Activated effector memory CD4-positive, alpha-beta T cell treated with anti-CD3 and anti-CD28 coated beads, Interleukin-2, amount 50 U/mL, for 16 hours (primary cell): ENCODE measurements at places on chromosomes 6 and 20.

- peak; percentile 94 for DNase-seq
These were observed at the start of gene TAGAP for GRCh38 chr6:159044899-159045727. TAGAP (minus strand) TSS chr6:159044991; CDS start chr6:159044146, 845 bp downstream.

GRCh38 chr6:160678230-160678629 is 14.2 kb upstream of the LPA start:
- DNase-seq = no peak

- no peak for DNase-seq
These were observed 36.8 kb upstream of the FLRT3 start for GRCh38 chr20:14374196-14374595.

- no peak for DNase-seq
These were observed 7.1 kb downstream of the SPINT3 start for GRCh38 chr20:45508068-45508886.

GRCh38 chr6:125099211-125100073 is 54.1 kb upstream of the TPD52L1 start:
- DNase-seq = peak; percentile 61

DNA sequence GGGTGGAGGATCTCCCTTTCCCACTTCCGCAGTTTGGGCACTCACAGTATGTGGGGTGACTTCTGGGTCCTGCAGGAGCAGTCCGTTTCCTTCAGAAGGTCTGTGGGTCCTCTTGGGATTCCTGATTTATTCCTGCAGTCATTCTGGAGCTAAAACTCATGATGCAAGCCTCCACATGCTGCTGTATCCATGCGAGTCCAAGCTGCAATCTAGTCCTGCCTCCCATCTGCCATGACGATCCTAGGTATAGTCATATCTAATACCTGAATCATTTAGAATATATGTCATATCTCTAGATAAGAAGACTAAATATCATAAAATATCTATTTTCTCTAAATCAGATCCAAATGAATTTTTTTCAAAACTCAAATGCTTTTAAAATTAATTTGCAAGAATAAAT is 103.4 kb upstream of the AHI1 start:
- no peak for DNase-seq

DNA sequence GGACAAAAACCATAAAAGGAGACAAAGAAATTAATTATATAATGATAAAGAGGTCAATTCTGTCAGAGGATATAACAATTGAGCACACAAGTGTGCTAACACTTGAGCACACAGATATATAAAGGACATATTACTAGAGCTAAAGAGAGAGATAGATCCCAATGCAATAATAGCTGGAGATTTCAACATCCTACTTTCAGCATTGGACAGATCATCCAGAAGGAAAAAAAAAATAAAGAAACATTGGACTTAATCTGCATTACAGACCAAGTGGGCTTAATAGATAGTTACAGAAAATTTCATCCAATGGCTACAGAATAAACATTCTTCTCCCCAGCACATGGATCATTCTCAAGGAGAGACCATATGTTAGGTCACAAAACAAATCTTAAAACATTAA is 9.9 kb downstream of the VNN1 start:
- DNase-seq = no peak

GRCh38 chr20:52937591-52938100 is 34.5 kb upstream of the TSHZ2 start:
- DNase-seq = no peak

GRCh38 chr6:119333707-119334295 is 15.8 kb downstream of the MAN1A1 start:
- DNase-seq = no peak

- no peak for DNase-seq
These were observed 5.3 kb upstream of the CPNE5 start for GRCh38 chr6:36844232-36845170.

- no peak for DNase-seq
These were observed 24.7 kb downstream of the FNDC1 start for GRCh38 chr6:159193923-159194322.

DNA sequence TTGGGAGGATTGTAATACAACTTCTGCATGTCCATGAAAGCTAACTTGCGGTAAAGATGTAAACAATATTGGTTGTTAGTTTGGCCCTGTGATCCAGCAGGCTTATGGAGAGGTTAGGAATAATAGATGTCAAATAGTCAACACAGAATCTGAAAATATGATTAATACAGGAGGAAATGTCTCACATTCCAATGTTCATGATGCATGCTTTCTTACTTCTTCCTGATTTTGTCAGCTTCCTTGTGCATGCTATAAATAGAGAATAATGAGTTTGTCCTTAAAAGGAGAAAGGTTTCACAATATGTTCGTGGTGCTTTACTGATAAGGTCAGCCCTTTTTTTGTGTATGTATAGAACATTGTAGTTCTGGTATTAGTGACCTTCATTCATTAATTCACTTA is 136.7 kb downstream of the MMUT start:
- DNase-seq = no peak

DNA sequence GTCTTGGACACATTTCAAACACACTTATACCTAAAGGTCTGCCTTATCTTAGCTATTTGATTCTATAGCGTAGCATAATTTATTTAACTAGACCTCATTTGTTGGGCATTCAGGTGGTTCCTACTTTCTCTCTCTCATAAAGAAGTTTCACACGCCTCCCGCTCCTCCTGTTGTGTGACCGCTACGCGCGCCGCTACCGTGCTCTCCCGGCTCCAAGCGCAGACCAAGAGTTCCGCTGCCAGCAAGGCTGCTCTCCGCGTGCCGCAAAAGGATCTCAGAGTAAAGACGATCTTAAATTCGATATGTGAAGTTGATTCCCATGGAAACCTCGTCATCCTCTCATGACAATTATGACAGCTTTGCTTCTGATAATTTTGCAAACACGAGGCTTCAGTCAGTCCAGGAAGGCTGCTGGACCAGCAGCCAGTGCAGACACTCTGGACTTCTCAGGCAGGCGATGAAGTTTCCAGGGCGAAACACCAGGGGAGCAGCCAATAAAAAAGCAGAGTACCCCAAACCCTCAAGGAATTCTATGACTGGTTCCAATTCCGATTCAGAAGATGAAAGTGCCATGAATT is 20.4 kb downstream of the PRSS16 start:
- DNase-seq = no peak

DNA sequence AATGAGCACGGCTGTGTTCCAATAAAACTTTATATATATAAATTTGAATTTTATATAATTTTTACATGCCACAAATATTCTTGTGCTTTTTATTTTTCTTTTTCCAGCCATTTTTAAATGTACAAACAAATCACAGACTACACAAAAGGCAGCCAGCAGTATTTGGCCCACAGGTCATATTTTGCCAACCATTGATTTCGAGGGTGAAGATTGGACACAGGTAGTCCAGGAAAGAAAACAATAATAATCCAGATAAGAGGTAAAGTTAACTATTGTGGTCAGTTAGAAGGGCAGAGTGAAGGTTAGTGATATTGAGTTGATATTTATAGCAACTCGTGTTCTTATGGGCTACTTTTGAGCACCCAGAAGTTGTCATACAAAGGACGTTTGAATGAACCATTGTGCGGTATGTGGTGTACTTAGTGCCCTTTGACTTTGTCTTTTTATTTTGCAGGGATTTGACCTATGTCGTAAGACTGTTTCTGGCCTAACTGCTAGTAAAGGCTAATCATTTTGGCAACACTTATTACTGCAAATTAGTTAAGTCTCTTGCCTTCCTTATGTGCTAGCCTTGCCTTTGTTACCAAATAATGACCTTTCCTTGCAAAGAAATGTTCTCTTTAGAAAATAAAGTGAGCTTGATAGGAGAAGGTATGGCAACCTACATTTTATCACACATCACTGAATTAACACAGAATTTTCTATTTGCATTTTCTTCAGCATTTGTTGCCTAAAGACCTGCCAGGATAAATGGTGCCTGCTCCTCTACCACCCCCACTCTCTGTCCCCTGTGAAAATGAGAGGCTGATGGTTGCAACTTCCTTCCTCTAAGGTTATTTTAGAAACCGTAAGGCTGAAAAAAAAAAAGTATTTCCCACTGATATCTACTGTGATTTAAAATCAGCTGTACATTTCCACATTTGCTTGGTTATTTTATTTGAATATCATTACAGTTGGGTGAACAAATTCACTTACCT is 493.9 kb upstream of the SOX4 start:
- DNase-seq = no peak

GRCh38 chr6:157240059-157240959 is 83.0 kb downstream of the TMEM242 start:
- DNase-seq = no peak

- no peak for DNase-seq
These were observed 500.3 kb downstream of the DHX35 start for GRCh38 chr20:39462416-39462945.

GRCh38 chr6:32969685-32970412 is 1.5 kb downstream of the BRD2 start:
- DNase-seq = peak; percentile 90

DNA sequence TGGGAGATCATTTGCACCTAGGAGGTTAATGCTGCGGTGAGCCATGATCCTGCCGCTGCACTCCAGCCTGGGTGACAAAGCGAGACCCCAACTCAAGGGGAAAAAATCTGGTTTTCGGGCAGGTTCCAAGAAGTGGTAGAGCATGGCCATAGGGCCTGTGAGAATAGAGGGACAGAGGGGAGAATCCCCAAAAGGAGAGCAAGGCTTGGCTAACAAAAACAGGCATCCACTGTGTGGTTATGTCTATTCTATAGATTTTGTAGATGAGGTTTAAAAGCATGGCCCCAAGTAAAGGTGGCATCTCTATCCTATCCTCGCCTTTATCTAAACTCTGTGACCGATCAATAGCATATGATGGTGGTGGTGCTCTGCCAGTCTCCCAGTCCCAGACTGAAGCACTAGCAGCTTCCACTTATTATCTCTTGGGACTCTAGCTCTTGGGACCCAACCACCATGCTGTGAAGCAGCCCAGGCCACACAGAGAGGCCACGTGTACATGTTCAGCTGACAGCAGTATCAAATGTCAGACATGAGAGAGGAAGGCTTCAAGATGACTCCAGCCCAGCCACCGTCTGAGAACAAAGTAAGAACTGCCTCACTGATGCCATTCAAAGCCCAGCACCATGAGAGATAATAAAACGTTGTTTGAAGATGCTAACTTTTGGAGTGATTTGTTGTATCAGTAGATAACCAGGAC is 27.7 kb downstream of the EIF2S2 start:
- no peak for DNase-seq

DNA sequence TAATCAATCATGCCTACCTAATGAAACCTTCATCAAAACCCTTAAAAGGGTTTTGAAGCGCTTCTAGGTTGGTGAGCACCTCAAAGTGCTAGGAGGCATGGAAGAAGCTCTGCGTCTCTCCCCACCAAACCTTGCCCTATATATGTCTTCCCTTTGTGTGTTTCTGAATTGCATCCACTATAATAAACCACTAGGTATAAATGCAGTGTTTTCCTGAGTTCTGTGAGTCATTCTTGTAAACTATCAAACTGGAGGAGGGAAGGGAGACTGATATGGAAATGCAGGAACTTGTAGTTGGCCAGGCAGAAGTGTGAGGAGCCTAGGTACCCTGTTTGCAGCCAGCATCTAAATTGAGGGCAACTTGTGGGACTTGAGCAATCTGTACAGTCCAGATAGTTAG is 698.8 kb downstream of the DOK5 start:
- DNase-seq = no peak

DNA sequence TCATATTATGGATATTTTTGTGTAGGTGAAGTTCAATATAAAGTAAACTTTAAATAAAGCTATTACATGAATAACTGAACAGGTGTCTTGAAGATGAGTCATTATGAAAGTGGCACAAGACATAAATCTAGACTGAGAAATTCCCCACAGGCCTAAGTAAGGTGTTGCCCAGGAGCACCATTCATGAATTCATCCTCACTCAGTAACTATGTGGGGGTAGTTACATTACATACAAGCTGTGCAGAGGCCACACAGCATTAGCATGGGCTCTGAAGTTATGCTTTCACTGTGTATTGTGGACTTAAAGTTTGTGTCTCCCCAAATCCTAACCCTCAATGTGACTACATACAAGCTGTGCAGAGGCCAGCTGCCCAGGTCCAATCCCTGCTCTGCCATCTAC is 65.9 kb downstream of the BCAS1 start:
- DNase-seq = no peak

- peak; percentile 8 for DNase-seq
These were observed 8.4 kb downstream of the SLC22A1 start for GRCh38 chr6:160129881-160130615.

- peak; percentile 77 for DNase-seq
These were observed 24.2 kb downstream of the POFUT1 start for GRCh38 chr20:32231847-32232246.

GRCh38 chr6:63640062-63640461 is 4.5 kb downstream of the PHF3 start:
- DNase-seq = no peak

- peak; percentile 64 for DNase-seq
These were observed 846 bp downstream of the ZSCAN31 start for GRCh38 chr6:28335040-28335563.

GRCh38 chr6:37288247-37288646 is 30.3 kb upstream of the TMEM217 start:
- no peak for DNase-seq

- no peak for DNase-seq
These were observed 63.9 kb upstream of the MPC1 start for GRCh38 chr6:166446567-166447065.

DNA sequence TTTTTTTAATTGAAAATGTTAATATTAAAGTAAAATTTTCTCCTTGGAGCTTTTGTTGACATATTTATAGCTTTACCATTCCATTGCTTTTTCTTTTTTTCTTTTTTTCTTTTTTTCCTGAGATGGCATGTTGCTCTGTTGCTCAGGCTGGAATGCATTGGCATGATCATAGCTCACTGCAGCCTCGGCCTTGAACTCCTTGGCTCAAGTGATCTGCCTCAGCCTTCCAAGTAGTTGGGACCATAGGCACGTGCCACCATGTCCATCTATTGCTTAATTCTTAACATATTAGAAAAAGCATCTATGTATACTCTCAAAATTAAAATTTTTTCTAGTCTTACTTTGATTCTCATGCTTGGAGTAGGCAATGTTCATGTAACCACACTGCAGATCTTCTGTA is 43.0 kb downstream of the RALGAPB start:
- DNase-seq = no peak

DNA sequence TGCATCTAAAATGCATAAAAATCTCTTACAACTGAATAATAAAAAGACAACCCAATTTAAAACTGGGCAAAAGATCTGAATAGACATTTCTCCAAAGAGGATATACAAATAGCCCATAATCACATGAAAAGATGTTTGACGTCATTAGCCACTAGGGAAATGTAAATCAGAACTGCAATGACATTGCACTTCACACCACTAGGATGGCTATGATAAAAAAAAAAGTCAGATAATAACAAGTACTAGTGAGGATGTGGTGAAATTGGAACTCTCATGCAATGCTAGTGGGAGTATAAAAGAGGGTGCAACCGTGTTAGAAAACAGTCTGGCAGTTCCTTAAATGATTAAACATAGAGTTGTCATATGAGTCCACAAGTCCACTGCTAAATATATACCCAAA is 24.3 kb upstream of the TBX18 start:
- no peak for DNase-seq

GRCh38 chr6:100573166-100573565 is 108.4 kb upstream of the SIM1 start:
- DNase-seq = no peak
